NCI-H446 treated with DMSO at 0.1 percent for 48 hours (cell line): ENCODE measurements at places on chromosomes 7 and 10.

DNA sequence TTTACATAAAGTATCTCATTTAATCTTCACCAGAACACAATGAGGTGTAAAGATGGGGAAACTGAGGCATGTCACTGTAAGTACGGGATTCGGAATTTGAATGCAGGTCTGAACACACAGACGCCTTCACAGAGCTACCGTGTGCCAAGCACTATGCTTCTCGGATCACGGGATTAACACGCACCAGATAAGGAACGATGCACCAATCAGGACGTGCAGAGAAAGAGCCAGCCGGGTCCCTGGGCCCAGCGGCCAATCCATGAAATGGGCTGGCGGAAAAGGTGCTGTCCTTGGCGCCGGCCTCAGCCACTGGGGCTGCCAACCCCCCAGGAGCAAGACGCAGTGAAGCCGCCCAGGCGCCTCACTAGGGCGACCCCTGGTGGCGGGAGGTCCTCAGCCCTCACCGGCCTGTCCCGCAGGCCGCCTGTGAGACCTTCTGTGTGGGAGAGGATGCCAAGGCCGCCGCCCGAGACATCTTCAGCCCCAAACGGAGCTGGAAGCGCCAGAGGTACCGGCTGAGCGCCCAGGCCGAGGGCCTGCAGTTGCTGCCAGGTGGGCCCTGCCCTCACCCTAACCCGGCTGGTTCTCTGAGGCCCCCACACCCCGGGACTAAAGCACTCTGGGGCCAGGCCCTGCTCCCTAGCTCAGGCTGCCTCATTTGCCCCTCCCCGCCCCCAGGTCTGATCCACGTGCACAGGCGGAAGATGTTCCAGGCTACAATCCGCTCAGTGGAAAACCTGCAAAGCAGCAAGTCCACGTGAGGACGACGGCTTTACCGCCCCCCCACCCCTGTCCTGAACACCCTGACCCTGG is 15.6 kb downstream of the ATG9B start:
- no peak for DNase-seq

DNA sequence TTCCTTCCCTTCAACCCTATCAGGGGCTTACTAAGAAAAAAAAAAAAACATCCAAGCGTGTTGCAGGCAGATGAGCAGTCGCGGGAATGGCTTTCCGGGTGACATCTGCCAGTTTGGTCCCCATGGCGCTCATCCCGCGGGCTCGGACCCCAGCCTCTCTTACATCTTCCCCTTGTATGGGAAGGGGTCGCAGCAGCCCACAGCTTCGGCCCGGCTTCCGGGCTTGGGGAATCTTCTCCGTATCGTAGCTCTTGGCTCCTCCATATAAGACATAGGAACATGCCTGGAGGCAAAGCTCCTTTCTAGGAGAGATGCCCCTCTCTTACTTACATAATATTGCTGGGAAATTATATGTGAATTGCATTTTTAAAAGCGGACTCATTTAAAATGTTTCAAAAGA is 99.5 kb downstream of the CUX1 start:
- no peak for DNase-seq

- peak; percentile 32 for DNase-seq
Measured at GRCh38 chr7:135672560-135673359, 10.4 kb downstream of the STMP1 start.

DNA sequence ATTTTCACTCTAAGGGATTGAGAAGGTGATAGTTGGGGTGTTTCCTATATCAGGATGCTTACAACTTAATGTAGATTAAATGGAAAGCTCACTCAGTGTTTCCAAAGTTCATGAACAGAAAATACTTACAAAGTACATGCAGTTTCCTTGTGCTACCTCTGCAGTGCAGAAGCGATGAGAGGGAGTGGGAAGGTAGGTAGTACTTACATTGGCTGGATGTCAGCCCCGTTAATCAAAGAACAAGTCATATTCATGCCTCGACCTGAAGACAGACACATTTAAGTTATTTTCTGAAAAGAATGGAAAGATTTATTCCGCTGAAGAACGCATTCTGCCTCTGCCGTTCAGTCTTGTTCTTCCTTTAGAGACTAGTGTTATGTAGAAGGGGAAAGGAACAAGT is 93.1 kb downstream of the ZMYND11 start:
- no peak for DNase-seq

- no peak for DNase-seq
Measured at GRCh38 chr10:58237014-58237834, 30.5 kb downstream of the IPMK start.
